ENCODE measurements at places on chromosomes 13 and 19. TPM values are rescaled to one million over a fixed set of nuclear protein-coding genes. Genes with fewer than 3 reads are reported as not detected.

GRCh38 chr19:33879818-33880575 lies 83.3 kb downstream of the KCTD15 start:
- no peak overlapping the region for H3K27ac ChIP-seq
- peaks cover 14% of the 10 kb centered on the region for H3K4me1 ChIP-seq
- H3K4me3 ChIP-seq: no peak overlapping the region
- no peaks in the 10 kb centered on the region for H3K36me3 ChIP-seq
- DNase-seq: no peak

ZIM2 gene
- total RNA-seq: 19.6 TPM

FAM98C gene
- total RNA-seq: 13.4 TPM

DNA sequence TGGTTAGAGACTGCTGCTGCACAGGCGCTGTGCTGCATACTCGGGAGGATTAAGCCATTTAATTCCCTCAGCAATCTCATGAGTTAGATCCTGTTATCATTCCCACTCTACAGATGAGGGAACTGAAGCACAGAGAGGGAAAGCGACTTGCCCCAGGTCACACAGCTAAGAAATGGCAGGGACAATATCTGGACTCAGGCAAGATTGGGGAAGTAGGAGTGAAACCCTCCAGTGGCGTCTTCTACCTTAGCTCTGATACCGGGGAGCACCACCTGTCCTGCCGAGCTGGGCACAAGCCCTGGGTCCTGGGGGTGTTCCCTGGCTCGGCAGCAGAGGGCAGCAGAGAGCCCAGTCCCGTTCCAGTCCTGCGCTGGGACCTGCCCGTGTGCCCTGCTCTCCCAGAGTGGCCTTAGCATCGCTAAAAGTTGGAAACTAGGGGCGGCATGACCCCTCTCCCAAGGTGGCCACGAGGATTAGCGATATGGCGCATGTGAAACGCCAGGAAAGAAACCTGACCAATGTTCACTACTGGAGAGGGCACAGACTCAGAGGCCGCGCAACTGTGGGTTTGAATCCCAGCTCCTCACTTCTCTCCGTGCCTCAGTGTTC lies 20.5 kb downstream of the CYTH2 start:
- H3K36me3 ChIP-seq: no peaks in the 10 kb centered on the region
- no peak overlapping the region for H3K27ac ChIP-seq
- DNase-seq: peak; percentile 80

- DNase-seq: peak; percentile 82
- peak within 1 kb of the TSS; percentile 27 for H3K4me3 ChIP-seq
- peak within 1 kb of the TSS; percentile 84 for H3K27ac ChIP-seq
- H3K27me3 ChIP-seq: no peaks in the 10 kb centered on the region
Observed at GRCh38 chr13:30422054-30422839, at the start of gene UBE2L5. Gene UBE2L5, plus strand, starts transcription at chr13:30422493. Its CDS starts 5,498 bp downstream, at chr13:30427991.

GRCh38 chr13:89113744-89114143 lies 1442.6 kb downstream of the SLITRK5 start:
- DNase-seq: no peak
- H3K27me3 ChIP-seq: no peaks in the 10 kb centered on the region
- no peak overlapping the region for H3K27ac ChIP-seq
- H3K4me1 ChIP-seq: no peaks in the 10 kb centered on the region
- H3K4me3 ChIP-seq: no peak overlapping the region
- no peaks in the 10 kb centered on the region for H3K36me3 ChIP-seq

GRCh38 chr19:20453425-20453935 lies 112.1 kb downstream of the ZNF737 start:
- H3K27me3 ChIP-seq: no peaks in the 10 kb centered on the region
- H3K36me3 ChIP-seq: no peaks in the 10 kb centered on the region
- H3K27ac ChIP-seq: no peak overlapping the region
- no peak for DNase-seq
- H3K4me1 ChIP-seq: no peaks in the 10 kb centered on the region

- no peak overlapping the region for H3K4me3 ChIP-seq
- no peak overlapping the region for H3K27ac ChIP-seq
Observed at GRCh38 chr19:45439190-45439568, 15.5 kb upstream of the ERCC1 start.

DNA sequence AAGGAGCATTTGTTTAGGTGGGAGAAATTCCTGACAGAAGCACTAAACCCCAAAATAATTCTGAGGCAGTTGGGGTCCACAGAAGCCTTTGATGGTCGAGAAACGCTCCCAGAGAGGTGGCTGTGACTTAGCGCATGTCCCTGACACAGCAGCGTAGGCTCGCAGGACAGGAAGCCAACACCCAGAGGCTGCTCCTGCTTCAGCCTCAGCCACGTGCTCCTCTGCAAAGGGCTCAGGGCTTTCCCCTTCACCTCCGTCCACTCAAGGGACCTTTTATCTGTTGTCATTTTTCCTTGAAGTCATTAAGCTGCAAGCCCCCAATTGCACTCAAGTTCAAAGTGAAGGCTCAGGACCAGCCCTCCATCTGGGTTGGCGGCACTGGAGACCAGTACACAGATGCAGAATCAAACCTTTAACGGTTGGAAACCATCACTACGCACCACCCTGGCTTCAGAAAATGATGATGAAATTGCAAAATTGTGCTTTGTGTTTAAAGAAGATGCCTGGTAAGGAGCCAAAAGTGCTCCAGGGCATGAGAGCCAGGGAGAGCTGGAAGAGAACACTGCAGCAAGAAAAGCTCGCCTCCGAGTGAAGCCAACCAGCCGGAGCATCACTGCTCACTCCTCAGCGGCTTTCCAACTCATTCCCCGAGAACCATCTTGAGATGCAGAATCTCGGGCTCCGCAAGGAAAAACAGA lies 219.6 kb downstream of the RAP2A start:
- no peaks in the 10 kb centered on the region for H3K27me3 ChIP-seq
- no peak overlapping the region for H3K27ac ChIP-seq

DNA sequence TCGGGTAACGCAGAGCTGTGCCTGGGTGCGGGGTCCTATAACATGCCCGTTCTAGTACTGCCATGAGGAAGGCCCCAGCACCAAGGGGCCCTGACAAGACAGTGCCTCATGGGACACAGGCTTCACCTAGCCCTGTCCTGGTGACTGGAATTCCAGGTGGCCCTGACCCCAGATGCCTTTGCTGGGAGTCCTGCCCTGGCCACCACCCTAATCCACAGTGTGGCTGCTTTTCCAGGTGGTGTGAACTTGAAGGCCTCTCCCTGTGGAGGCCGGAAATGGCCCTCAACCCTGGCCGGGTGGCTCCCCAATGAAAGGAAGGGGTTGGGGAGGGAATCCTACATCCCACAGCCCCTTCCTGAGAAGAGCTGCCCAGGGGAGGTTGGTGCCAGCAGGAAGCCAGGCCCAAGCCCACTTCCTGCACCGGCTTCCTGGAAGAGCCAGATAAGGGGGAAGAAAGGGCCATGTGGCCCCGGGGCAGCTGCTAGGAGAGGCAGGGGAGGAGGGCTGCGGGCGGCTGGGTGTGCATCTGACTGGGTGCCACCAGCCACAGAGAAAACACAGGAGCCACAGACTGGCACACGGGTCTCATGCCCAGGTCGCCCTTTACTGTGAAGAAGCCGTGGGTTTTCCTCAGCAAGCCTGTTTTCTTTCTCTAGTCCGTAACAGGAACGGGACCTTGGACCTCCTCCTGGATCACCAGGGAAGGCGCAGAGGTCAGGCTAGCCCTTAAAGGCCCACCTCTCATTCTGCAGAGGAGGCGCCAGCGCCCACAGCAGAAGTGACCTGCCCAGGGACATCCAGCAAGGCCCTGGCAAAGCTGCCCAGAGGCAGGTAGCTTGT lies 4.7 kb downstream of the LSM4 start:
- H3K27me3 ChIP-seq: no peaks in the 10 kb centered on the region
- no peak overlapping the region for H3K4me3 ChIP-seq
- H3K36me3 ChIP-seq: no peaks in the 10 kb centered on the region
- DNase-seq: no peak
- peaks cover 34% of the 10 kb centered on the region for H3K4me1 ChIP-seq

GRCh38 chr19:55635856-55636440 lies 4.9 kb upstream of the ZNF580 start:
- no peak for DNase-seq
- no peak overlapping the region for H3K4me3 ChIP-seq
- H3K36me3 ChIP-seq: no peaks in the 10 kb centered on the region
- peaks cover 25% of the 10 kb centered on the region for H3K4me1 ChIP-seq

KLK15 gene
- total RNA-seq: 2.8 TPM

ZNF726 gene
- total RNA-seq: 1.2 TPM

DNA sequence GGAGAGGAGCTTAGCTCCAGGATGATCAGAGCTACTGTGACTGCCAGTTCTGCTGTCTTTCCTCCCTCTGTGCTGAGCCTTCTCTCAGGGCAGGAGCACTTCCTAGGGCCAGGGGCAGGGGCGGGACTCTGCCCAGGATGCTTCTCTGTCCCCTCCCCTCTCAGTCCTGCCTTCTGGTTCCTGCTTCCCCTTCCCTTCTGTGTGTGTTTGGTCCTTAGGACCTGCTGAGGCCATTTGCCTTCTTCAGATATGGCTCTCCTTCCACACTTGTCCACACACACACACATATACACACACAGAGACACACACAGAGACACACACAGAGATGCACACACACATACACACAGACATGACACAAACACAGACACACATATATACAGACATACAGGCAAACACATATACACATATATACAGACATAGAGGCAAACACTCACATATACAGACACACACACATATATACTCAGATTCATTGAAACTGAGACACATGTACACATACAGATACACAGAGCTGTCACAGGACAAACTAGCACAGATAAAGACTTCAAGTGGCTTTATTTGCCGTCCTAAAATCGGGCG lies 22.0 kb upstream of the CD177 start:
- no peaks in the 10 kb centered on the region for H3K4me1 ChIP-seq
- no peak for DNase-seq
- no peaks in the 10 kb centered on the region for H3K27me3 ChIP-seq

PLPPR2 gene
- 46.8 TPM for total RNA-seq

DNA sequence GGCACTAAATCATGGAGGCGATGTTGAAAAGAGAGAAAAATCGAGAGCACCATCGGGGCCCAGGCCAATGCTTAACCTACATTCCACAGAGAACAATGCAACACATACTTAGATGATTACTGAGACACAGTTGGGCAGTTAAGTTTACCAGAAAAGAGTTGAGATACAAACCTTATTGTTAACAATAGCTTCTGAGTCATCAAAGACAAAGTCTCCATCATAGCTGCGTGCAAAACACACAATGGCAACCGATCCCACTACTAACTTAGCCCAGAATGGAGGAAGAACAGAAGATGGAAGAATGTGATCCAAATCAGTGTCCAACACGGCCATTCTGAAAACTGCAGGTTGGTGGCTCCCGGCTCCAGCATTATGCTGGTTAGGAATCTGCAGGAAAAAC lies 6.2 kb downstream of the TMTC4 start:
- H3K27ac ChIP-seq: no peak overlapping the region
- H3K27me3 ChIP-seq: no peaks in the 10 kb centered on the region
- peaks cover 17% of the 10 kb centered on the region for H3K4me1 ChIP-seq
- H3K36me3 ChIP-seq: peaks cover 31% of the 10 kb centered on the region

MAG gene
- 3.6 TPM for total RNA-seq

DNA sequence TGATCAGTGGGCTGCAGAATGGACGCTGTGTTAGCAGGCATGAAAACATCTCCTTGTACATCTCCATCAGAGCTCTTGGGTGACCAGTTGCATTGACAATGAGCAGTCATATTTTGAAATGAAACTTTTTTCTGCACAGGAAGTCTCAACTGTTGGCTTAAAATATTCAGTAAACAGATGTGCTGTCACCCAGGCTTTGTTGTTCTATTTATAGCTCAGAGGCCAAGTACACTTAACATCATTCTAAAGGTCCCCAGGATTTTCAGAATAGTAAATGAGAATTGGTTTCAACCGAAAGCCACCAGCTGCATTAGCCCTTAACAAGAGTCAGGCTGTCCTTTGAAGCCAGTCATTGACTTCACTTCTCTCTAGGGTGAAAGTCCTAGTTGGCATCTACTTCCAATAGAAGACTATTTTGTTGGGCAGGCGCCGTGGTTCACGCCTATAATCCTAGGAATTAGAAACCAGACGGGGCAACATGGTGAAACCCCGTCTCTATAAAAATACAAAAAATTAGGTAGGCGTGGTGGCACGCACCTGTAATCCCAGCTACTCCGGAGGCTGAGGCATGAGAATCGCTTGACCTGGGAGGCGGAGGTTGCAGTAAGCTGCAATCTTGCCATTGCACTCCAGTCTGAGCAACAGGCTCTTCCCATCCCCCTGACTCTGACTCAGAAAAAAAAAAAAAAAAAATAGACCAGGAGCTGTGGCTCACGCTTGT lies 7.9 kb upstream of the PDE4A start:
- no peak for DNase-seq
- no peak overlapping the region for H3K27ac ChIP-seq
- H3K36me3 ChIP-seq: no peaks in the 10 kb centered on the region
- no peak overlapping the region for H3K4me3 ChIP-seq
- no peaks in the 10 kb centered on the region for H3K4me1 ChIP-seq
- peaks cover 23% of the 10 kb centered on the region for H3K27me3 ChIP-seq

DNA sequence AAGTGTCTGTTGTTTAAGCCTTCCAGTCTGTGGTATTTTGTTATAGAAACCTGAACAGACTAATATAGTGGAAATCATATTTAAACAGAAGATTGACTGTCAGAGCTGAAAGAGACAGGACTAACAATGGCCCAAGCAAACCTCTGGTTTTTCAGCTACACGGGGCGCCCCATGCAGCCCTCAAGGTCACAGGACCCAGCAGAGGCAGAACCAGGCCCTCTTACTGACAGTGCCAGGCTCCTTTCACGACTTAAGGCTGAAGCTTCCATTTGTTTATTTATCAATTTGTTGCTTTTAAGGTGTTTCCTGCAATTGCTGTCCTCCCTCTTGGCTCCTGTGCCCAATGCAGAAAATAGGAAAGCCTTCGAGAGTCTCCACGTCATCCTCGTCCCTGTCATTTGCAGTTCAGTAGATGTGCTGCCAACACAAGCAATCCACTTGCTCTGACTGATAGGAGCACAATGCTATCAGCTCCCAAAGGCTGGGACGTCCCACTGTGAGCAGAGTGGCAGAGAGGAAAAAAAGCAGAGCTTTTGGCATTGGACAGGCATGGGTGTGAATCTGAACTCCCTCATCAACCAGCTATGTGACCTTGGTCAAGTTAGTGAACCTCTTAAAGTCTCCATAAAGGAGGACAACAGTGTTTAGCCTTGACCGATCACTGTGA lies 10.5 kb upstream of the SLC7A1 start:
- H3K36me3 ChIP-seq: no peaks in the 10 kb centered on the region
- H3K4me1 ChIP-seq: no peaks in the 10 kb centered on the region
- peak overlapping the region; percentile 16 for H3K27ac ChIP-seq
- H3K27me3 ChIP-seq: no peaks in the 10 kb centered on the region
- no peak overlapping the region for H3K4me3 ChIP-seq
- no peak for DNase-seq

DNA sequence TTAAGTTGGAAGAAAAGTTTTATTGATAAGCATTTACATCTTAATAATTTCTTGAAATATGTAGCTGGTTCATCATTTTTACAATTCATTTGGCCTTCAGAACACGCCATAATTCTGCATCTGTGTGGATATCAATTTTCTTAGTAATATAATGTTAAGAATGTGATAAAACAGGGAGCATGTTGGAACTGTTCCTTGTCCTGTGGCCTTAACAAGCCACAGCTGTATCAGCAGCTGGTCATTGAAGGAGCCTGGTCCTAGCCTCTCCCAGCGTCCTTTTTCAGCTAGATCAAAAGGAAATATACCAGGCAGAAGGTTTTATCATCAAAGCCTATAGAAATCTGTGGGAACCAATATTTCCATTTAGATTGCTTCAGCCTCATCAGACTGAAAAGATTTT lies 421.8 kb downstream of the SPRY2 start:
- no peak overlapping the region for H3K27ac ChIP-seq
- DNase-seq: no peak
- H3K4me1 ChIP-seq: no peaks in the 10 kb centered on the region

Measured in adrenal gland (tissue), 19 donors.